ENCODE measurements at places on chromosomes 11 and 22.
A peak's percentile ranks its signal among the peaks of the same experiment; 100 is the strongest.

DNA sequence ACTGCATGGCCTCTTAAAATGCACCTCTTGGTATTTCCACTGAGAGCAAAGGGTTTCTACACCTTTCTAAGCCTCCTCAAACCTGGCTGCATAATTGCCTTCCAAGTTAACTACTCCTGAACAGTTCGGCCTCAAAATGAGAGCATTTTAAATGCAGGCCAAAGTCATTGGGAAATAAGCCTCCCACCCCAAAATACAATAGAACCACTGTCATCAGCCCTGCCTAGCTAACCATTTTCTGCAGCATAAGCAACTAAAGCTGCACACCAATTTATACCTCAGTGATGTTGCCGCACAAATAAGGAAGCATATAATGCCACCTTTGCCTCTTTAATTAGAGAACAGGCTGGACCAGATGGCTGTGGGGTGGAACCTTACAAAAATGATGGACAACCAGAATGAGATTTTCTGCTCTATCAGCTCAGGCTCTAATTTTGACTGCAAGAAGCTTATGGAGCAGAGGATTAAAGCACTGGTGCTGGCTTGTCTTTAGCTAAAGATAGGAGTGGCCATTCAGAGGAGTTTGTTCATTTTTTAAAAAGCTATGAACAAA is 4.3 kb downstream of the TOB2 start:
- no peak for DNase-seq

- DNase-seq: no peak
Measured at GRCh38 chr11:120759046-120759445, 247.5 kb downstream of the GRIK4 start.

GRCh38 chr11:83715927-83716535 is 429.9 kb upstream of the CCDC90B start:
- DNase-seq: no peak

- no peak for DNase-seq
Measured at GRCh38 chr11:63719001-63719400, 37.7 kb downstream of the RTN3 start.

GRCh38 chr11:63873311-63873710 is 34.4 kb downstream of the MARK2 start:
- DNase-seq: no peak

DNA sequence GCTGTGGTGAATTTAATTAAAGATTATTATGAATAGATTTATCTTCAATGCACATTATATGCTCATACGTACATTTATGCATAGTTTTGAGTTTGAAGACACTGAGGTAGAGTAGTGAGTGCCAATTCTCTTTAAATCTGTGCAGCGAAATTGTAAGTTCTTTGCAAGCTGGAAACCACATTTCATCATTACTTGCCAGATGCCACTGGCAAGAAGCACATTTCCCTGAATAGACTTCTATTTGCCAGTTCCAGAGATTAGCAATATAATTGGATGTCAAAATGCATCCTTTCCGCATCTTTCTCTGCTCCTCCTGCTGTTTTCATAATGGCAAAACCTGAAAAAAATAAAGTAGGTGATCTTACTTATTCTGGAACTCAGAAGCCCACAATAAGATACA is 448.0 kb downstream of the LUZP2 start:
- no peak for DNase-seq

DNA sequence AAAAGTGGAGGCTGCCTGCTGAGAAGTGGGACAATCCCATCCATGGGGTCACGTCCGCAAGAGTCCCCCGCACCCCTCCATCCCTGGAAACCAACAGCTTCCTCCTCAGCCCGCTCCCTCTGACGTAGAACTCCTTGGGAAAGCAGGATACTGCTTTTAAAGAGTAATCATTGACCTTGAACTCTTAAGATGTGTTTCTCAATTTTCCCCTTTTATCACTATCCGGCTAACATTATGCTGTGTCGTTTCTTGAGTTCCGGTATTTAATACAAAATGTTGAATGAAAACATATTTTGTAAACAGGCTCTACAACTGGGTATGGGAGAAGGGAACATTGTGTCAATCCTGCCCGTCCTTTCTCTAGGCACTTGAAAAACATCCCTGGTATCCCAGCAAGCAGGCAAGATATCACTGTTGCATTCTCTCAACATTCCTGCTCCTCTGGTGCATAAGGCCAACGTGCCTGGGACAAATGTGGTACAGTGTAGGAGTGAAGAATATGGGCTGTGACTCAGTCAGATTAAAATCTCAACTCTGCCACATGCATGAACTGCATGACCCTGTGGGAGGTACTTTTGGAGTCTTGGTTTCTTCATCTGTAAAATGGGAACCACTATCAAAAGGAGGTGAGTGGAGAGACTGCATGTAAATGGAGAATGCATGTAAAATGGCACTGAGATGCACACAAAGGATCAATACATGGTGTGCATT is 52.8 kb downstream of the WT1 start:
- DNase-seq: no peak

- DNase-seq: no peak
Measured at GRCh38 chr11:34324466-34324865, 33.3 kb downstream of the ABTB2 start.

DNA sequence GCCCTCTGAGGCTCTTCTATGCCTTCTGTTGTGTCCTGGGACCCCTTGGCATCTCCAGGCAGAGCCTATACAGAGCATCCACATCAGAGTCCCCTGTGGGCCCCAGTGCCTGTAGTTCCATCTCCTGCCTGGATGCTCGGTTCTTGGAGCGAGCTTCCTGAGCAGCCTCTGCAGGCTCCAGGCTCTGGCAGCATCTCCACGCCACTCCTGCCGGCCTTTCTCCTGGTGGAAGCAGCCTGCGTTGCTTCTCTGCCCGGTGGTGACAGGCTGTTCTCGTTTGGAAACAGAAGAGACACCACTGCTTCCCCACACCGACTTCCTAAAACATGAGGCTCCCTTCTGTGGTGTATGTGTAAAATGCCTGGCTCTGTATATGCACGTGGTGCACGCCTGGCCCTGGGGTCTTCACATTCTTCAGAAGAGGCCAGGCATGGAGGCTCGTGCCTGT is 52.8 kb downstream of the BCR start:
- no peak for DNase-seq

GRCh38 chr11:122809866-122810265 is 28.4 kb upstream of the CRTAM start:
- DNase-seq: no peak

DNA sequence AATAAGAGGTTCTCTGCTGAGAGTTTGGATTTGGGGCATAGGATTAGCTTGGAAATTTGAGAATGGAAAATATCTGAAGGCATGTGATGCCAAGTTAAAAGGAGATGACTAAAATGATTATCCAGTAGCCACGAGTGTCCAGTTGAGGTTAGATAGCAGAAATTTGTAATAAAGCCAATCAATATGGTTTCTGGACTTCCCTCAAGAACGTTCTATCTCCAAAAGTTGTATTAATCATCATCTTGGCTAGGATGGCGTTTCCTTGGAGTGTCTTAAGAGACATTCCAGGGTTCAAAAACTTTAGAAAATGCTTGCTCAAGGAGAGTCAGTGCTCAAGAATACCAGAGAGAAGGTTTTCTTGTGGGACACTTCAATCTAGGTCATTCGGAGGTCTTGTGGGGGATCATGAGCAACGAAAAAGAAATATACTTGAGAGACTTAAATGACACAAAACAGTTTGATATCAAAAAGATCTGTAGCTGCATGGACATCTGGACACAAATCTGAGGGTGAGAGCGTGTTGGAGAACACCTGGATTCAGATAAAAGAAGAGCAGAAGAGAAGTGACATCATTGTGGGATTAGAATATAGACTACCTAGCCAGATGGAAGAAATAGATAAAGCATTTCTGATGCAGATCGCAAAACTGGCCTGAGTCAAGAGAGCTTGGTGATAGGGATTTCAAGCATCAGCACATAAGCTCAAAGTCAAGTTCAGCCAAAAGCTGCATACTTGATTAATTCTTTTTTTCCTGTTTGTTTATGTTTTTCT is 97.7 kb downstream of the ARFGAP2 start:
- no peak for DNase-seq

- no peak for DNase-seq
Measured at GRCh38 chr11:103875855-103876510, 160.5 kb upstream of the DDI1 start.

DNA sequence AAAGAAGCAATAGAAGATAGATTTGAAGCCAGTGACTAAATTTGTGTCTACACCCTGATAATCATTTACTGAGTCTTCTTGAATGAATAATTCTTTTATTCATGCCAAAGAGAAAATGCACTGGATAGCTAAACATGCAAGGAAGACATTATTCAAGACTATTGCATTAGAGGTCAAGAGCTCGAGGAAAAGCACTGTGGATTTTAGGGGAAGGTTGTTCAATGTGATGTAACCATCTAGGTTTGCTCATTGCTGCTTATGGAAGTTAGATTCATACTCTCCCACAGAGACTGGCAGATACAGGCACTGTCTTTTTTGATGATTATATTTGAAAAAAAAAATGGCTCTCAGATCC is 682.1 kb downstream of the KCNA4 start:
- DNase-seq: no peak

DNA sequence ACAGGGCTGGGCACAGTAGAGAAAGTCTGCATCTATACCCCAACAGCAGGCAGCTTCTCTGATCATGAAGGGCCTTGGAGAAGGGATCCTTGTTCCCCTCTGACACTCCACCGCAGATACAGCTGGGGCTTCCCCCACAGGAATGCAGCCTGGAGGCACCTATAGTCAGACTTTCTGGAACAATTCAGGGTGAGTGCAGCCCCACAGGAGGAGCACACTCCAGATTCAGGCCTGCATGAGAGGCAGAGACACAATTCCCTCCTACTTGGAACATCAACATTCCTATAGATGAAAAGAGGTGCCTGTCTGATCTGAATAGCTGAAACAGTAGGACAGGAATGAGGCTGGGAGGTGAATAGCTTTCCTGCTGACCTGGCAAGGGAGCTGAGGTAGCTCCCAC is 1298.0 kb upstream of the CNTN5 start:
- no peak for DNase-seq

- DNase-seq: peak; percentile 54
Measured at GRCh38 chr11:71131861-71132260, 120.5 kb downstream of the SHANK2 start.

Data from neuronal stem cell (in vitro differentiated cells).